ENCODE measurements at places on chromosomes 2 and 18. TPM values are rescaled to one million over a fixed set of nuclear protein-coding genes. Genes with fewer than 3 reads are reported as not detected.

The IL37 gene
- not detected for total RNA-seq

The MFF gene
- 108 TPM for total RNA-seq

The ALK gene
- not detected for total RNA-seq

The GKN2 gene
- total RNA-seq = 3.5 TPM

The HRH4 gene
- total RNA-seq = not detected

The MPP4 gene
- total RNA-seq = 0.07 TPM

The ATOH8 gene
- 10.5 TPM for total RNA-seq

The ABCA12 gene
- total RNA-seq = 0.22 TPM

The C2orf80 gene
- not detected for total RNA-seq

The ALPI gene
- not detected for total RNA-seq

The RETSAT gene
- 54.8 TPM for total RNA-seq
